ENCODE measurements at places on chromosomes 6 and 20.

GRCh38 chr6:52457096-52457495 is 37.0 kb downstream of the EFHC1 start:
- DNase-seq: no peak

DNA sequence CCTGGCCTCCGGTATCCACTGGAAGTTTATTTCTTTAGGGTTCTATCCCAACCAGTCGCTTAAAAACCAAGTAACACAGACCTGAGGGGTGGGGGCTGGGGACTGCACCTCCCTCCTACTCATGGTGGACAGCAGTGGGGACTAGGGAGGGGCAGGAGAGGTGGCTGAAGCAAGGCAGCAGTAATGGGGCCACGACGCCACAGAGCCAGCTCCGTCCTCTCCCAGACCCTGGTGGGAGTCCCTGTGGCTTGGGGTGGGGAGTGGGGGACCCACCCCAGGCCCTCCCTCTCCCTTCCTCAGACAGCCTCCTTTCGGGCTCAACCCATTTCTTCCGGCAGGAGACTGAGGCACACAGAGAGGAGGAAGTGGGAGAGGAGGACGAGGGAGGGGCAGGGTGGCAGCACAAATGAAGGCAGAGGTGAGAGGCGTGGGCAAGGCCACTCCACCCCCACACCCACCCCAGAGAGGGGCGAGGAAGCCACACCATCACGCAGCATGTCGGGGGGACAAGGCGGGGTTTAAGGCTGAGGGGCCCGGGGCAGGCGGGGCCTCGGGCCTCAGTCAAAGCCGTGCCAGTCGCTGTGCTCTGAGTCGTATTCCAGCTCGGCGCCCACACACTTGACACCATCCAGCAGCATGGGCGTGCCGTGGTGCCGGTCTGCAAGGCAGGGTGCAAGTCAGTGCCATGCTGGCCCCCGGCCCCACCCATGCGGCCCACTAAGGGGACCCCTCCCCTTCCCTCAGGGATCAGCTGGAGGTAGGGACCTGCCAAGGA is 13.9 kb downstream of the ADISSP start:
- DNase-seq: no peak

GRCh38 chr6:126034656-126035055 is 48.3 kb downstream of the TRMT11 start:
- no peak for DNase-seq

- DNase-seq: no peak
These were observed 133.2 kb upstream of the LY86 start for GRCh38 chr6:6455272-6455671.

DNA sequence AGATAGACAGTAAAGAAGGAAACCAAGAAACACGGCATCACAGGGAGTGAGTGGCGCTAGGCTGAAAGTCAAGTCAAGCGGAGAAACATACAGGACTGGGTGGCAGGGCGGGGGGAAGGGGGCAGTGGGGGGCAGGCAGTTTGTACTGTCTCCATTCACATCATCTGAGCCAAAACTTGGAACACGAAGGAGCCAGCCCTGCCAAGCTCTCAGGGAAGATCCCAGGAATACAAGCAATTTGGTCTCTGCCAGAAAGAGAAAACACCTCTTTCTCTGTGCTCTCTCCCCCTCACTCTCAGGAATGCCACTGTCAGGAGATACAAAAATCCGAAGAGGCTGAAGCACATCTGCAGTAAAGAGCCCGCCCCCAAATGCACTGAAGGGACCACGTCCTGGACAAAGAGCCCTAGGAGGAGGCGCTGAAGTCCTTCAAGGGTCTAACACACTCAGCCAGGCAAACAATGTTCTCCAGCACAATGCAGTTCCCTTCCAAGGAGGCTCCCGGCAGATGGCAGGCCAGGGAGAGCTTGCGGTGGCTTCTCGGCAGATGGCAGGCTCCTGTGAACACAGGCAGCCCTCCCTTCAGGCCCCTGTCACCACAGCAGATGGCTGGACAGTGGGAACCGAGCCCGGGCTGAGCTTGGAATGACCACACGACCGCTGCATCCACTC is 90.0 kb downstream of the ATP9A start:
- DNase-seq: no peak

GRCh38 chr20:19926591-19926990 is 90.6 kb upstream of the NAA20 start:
- DNase-seq: no peak

DNA sequence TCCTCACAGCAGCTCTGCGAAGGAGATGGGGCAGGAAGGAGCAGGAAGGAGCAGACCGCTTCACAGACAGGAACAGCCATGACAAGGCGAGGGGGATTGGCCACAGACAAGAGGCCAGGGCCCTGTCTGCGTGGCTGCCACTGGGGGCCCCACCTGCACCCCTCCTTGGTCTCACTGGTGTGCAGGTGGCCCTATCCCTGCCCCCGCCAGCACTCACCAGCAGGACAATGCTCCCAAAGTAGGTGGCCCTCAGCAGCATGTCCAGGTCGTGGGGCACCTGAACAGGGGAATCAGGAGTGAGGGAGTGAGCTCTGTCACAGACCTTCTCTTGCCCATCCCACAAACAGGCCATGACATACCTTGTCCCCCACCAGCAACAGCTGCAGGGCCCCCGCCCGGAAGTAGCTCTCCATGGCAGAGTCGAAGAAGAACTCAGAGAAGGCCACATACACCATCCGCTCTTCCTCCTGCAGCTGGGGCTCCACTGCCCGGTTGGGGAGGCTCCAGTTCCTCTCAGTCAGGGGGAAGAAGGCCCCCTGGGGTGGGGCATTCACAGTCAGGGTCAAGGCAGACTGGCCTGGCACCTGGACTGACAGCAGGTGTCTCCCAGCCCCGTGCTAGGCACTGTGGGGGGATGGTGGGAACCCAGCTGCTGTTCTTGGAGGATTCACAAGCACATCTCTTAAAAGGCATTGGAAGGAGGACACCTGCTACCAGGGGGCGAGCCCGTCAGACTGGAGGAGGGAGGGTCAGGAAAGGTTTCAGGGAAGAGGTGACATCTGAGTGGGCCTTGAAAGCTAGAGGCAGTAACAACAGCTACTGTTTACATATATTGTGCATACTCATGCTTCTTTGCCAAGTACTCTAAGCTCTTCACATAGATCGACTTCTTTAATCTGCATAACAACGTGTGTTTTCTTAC is 7.1 kb downstream of the PLTP start:
- DNase-seq: no peak

DNA sequence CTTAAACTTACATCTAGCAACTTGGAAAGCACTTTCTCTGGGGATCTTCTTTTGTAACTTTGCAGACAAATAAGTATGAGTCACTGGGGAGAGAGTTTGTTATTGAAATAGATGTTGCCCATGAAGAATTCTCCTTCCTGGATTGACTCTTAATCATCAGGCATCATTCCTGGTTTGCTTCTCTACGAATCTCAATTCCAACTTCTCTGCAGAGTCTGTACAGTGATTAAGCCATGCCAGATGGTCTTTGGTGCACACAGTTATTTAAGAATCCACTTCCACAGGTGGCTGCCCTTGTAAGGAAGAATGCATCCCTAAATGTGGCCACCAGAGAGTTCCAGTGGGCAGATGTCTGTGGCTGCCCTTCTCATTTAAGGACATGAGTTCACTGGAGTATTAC is 25.7 kb downstream of the MYCT1 start:
- no peak for DNase-seq

DNA sequence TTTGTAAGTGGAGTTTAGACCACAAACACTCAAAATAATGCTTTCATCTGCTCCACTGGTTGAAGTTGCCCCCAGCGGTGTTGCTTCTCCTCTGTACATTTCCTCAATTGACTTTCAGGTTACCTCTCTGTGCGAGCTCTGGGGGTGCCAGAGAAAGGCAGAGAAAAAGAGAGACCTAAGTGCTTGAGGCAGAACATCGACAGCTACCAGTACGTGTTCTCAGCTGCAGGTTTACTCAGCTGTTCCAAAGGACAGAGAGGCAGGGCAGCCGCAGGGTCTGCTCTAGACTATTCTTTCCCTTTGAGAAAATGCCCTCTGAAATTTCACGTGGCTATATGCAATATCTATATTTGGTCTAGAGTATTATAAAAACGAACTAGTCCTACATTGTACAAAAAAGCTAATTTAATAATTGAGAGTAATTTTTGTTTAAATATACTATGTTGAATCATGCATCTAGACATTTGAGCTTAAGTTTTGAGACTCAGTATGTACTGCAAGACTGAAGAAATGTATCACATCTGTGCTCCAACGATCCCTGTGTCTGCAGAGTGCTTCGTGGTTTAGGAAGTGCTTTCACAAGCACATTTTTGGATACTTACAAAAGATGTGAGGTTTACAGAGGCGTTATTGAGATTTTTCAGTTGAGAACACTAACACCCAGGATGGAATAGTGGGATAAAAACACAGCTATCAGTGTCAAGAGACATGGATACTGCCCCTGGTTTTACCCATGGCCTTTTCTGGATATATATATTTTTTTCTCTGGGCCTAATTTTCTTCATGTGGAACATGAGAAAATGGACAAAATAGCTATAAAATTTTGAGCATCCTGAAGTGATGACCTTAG is 453.6 kb upstream of the FLRT3 start:
- no peak for DNase-seq

GRCh38 chr20:44296011-44296410 is 15.0 kb downstream of the FITM2 start:
- no peak for DNase-seq

GRCh38 chr6:46606338-46606737 is 46.3 kb downstream of the CYP39A1 start:
- DNase-seq: no peak

GRCh38 chr20:41345729-41346067 is 5.1 kb downstream of the LPIN3 start:
- no peak for DNase-seq

DNA sequence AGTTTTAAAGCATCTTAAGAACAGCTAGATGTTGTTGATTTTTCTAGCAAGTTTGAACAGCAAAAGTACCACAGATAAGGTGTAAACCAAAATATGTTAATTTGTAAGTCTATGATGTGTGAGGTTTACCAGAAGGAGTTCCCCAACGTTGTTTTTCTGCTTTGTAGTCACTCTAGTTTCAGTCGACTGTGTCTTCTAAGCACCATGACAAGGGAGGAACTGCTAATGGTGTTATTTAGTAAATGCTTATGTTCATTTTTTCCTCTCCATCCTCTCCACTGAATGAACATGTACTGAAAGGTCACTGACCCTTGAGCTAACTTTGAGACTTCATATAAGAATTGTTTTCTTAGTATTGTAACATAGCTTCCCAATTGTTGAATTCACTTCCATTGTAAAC is 3.0 kb downstream of the ENPP3 start:
- no peak for DNase-seq

DNA sequence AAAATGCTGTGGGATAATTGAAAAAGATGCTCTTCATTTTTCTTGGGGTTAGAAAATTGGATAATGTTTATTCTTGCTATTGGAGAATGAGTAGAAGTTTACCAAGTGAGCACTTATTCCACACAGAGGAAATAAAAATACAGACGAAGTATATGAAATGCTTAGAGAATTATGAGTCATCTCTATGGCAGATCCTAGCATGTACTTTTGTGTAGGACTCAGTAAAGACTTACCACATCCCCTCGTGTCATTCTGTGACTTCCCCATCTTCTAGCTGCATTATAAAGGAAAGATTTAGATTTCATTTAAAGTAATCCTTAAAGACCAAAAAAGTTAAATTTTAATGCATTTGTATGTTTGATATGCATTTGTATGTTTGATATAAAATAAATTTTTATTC is 685.6 kb downstream of the TBC1D32 start:
- DNase-seq: no peak

- DNase-seq: no peak
These were observed 26.0 kb downstream of the GPX6 start for GRCh38 chr6:28489366-28490204.

DNA sequence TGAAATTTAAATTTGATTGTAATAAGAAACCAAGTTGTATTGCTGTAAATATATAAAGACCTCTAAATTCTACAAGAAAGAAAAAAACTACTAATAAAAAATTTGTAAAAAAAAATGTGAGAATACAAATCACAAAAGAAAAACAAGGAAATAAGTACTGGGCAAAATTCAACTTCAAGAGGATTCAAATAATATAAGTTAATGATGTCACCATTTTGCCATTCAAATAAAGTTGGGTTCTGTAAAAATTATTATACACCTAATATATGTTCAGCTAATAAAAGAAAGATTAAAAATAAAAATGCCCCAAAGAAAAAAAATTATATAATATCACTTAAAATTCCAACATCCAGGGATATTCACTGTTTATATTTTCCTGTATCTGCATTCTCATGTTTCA is 47.0 kb upstream of the BMP5 start:
- no peak for DNase-seq

GRCh38 chr20:36861625-36861874 is 14.4 kb upstream of the TLDC2 start:
- no peak for DNase-seq

DNA sequence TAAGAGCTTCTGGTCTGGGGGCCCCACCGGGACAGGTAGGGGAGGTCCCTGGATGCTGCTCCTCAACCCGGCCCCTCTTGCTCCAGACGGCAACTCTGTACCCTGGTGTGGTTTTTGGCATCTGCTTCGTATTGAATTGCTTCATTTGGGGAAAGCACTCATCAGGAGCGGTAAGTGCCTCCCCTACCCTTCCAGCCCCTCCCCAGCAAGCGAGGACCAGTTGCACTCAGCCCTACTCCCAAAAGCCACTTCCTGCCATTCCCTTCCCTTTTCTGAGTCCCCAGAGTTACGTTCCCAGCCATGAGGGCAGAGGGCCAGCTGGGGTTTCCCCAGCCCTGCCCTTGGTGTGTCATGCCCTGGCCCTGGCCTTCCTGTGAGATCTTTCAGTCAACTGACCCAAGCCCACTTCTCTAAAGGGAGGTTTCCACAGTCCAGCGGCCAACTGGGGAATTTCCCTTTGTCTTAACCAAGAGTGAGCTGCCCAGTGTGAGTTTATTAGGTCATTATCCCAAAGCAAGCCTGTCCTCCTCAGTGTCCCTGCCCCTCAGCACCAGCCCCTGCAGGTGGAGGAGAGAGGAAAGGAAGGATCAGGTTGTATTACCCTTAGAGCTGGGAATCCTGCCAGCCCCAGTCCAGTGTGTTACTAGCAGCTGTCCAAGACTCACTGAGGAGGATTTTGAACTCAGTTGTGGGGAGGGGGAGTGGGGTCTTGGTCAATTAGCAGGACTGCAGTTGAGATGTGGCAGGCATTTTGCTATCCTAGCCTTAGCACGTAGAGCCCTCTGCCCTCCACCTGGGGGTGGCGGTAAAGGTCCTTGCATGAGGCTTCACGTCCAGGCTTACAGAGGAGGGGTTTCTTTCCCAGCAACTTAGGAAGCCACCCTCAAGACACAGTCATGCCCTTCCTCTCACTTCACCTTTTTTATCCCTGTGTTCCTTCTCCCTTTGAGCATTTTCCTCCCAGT is 45.8 kb downstream of the TM9SF4 start:
- no peak for DNase-seq

GRCh38 chr20:53365539-53366075 is 228.0 kb downstream of the ZNF217 start:
- DNase-seq: no peak

DNA sequence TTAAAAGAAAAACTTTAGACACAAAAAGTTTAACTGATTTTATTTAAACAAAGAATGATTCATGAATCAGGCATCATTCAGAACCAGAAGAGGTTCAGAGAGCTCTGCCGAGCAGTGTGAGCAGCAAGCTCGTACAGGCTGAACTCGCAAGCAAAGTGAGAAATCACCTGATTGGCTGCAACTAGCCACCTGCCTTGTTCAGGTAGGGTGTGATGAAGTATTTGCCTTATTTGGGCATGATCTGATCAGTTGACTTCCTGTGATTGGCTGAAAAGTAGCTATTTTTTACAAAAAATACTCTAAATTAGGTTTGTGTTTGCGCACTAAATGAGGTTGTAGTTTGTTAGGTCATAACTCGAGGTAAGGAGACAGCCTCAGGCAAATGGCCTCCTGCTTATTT is 80.7 kb downstream of the HIVEP1 start:
- DNase-seq: no peak

GRCh38 chr6:129940454-129941195 is 77.8 kb upstream of the L3MBTL3 start:
- no peak for DNase-seq
